Endothelial cell of coronary artery (primary cell): ENCODE measurements at places on chromosomes 16 and 17. TPM values are rescaled to one million over a fixed set of nuclear protein-coding genes. Genes with fewer than 3 reads are reported as not detected.

ITPRIPL2 gene
- 27.0 and 34.9 TPM in 2 replicates for total RNA-seq

CA7 gene
- not detected in 2 replicates for total RNA-seq

CDH8 gene
- 0.28 TPM in 1 of 2 replicates, not detected in the other for total RNA-seq

DLX4 gene
- not detected in 2 replicates for total RNA-seq

TGFB1I1 gene
- total RNA-seq, result 23.8 and 41.5 TPM in 2 replicates

CEMP1 gene
- total RNA-seq, result not detected in 2 replicates

SAMD14 gene
- 2.8 and 5.0 TPM in 2 replicates for total RNA-seq

GJC1 gene
- total RNA-seq, result 7.0 and 7.8 TPM in 2 replicates

KRT15 gene
- total RNA-seq, result 0.56 and 1.8 TPM in 2 replicates

MEFV gene
- total RNA-seq, result under 0.01 TPM in 1 of 2 replicates, not detected in the other

TBC1D3E gene
- not detected in 2 replicates for total RNA-seq

COG7 gene
- total RNA-seq, result 8.0 and 13.8 TPM in 2 replicates

FBXO39 gene
- 0.56 and 1.3 TPM in 2 replicates for total RNA-seq
